ENCODE measurements at places on chromosomes 11 and 22. TPM values are rescaled to one million over a fixed set of nuclear protein-coding genes. Genes with fewer than 3 reads are reported as not detected.

Gene DRAP1
- total RNA-seq, result 24.6 TPM

Gene KCNJ11
- 11.2 TPM for total RNA-seq

Gene OR8A1
- total RNA-seq, result not detected

Gene CCDC73
- 0.06 TPM for total RNA-seq

GRCh38 chr22:41874090-41874489 lies 40.8 kb downstream of the SHISA8 start:
- no peak for DNase-seq

DNA sequence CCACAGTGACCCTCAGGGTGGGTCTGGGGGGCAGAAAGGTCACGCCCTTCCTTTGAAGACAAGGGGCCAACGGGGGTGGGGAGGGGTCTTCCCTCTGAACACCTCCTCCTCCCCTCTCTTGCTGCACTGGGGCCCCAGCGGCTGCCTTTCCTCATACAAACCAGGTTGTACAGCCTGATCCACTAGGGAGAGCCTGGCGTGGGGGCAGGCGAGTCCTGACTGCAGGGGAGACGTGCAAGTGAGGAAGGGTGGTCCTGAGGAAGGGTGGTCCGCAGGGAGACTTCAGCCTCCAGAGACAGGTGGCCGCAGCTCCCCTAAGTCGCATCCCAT lies 43.6 kb upstream of the LINC01488 start:
- no peak for DNase-seq

GRCh38 chr22:46750863-46751443 lies 11.5 kb upstream of the TBC1D22A start:
- DNase-seq, result no peak

GRCh38 chr11:5705688-5706087 lies 16.1 kb downstream of the TRIM22 start:
- no peak for DNase-seq

DNA sequence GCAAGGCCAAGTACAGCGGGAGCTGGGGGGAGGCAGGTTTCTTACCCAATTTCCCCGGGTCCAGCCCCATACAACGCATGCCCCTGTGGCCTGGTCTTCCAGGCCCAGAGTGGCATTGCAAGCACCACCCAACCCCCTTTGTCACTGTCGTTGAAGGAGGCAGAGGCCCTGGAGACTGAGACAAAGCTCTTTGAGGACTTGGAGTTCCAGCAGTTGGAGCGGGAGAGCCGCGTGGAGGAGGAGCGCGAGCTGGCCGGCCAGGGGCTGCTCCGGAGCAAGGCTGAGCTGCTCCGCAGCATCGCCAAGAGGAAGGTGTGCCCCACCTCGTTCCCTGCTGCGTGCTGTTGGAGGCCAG lies 27.8 kb downstream of the PHLDB1 start:
- no peak for DNase-seq

- DNase-seq, result no peak
These were observed 440.4 kb downstream of the INSC start for GRCh38 chr11:15555161-15555560.

- DNase-seq, result no peak
These were observed 1487.9 kb downstream of the TBC1D22A start for GRCh38 chr22:48250286-48250895.

DNA sequence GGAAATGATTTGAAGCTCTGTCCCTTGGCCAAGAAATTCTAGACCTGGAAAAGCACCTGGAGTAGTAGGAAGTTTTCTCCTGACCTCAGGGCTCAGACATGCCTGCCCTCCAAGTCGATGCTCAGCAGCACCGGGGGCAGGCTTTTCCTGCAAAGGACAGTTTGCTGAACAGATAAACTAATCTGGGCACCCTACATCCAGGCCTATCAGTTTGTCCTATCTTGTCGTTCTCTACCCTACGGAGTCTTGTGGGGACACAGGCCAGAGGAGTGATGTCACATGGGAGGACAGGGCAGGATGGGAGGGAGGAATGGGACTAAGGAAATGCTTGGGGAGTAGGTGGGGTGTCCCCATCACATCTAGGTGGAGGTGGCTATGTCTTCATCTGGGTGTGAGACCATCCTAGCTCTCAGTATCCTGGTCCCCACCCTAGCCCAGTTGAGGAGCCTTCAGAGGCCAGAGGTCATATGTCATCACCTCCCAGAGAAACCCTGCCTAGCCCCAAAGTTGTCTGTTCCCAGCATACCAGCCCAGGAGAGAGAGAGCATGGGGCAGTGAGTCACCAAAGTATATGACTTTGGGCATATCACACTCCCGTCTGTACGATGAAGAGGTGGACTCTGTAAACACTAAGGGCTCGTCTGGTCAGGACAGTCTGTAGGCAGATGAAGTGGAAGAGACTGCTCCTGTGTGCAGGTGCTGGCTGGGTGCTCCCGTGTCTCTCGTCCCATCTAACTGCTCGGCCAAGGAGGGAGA lies 18.1 kb upstream of the FCHSD2 start:
- DNase-seq, result no peak

- DNase-seq, result no peak
These were observed 11.7 kb upstream of the UCP3 start for GRCh38 chr11:74020539-74020938.
